Heart left ventricle (tissue), 16 donors: ENCODE measurements at places on chromosomes 4 and X. TPM values are rescaled to one million over a fixed set of nuclear protein-coding genes. Genes with fewer than 3 reads are reported as not detected.

- no peaks in the 10 kb centered on the region for H3K36me3 ChIP-seq
- no peaks in the 10 kb centered on the region for H3K27me3 ChIP-seq
- no peak for DNase-seq
- no peak overlapping the region for H3K4me3 ChIP-seq
Observed at GRCh38 chr4:109026588-109026987, 263.7 kb upstream of the ETNPPL start.

DNA sequence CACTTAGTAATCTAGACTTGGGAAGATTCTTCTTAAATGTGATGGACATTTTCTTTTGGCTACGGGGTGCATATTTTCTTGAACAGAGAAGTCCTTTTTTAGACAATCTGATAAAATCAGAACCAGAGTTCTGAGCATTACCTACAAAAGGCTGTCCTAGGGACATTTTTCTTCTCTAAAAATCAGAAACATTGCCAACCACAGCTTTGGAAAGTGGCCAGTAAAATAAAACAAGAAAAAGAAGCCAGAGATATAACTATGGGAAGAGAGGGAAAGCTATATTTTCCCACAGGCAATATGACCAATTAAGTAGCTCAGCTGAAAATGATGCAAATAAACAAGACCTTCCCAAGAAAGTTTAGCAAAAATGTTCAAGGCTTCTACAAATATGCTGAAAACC, 55.9 kb downstream of the MXRA5 start:
- no peak overlapping the region for H3K27ac ChIP-seq
- DNase-seq, result no peak
- H3K4me1 ChIP-seq, result no peaks in the 10 kb centered on the region
- H3K36me3 ChIP-seq, result no peaks in the 10 kb centered on the region
- no peaks in the 10 kb centered on the region for H3K27me3 ChIP-seq
- no peak overlapping the region for H3K4me3 ChIP-seq

- H3K27ac ChIP-seq, result no peak overlapping the region
- no peak overlapping the region for H3K4me3 ChIP-seq
- no peaks in the 10 kb centered on the region for H3K36me3 ChIP-seq
- H3K4me1 ChIP-seq, result no peaks in the 10 kb centered on the region
- no peak for DNase-seq
Observed at GRCh38 chrX:15512401-15512965, 11.9 kb downstream of the BMX start.

GRCh38 chrX:118976599-118977340, 2.4 kb downstream of the LONRF3 start:
- H3K4me1 ChIP-seq, result no peaks in the 10 kb centered on the region
- peak overlapping the region; percentile 36 for H3K4me3 ChIP-seq
- H3K36me3 ChIP-seq, result no peaks in the 10 kb centered on the region
- H3K27ac ChIP-seq, result peak overlapping the region; percentile 58
- H3K27me3 ChIP-seq, result no peaks in the 10 kb centered on the region

GRCh38 chrX:39944416-39944815, 153.3 kb downstream of the BCOR start:
- H3K27me3 ChIP-seq, result no peaks in the 10 kb centered on the region
- no peak for DNase-seq
- H3K36me3 ChIP-seq, result no peaks in the 10 kb centered on the region

DNA sequence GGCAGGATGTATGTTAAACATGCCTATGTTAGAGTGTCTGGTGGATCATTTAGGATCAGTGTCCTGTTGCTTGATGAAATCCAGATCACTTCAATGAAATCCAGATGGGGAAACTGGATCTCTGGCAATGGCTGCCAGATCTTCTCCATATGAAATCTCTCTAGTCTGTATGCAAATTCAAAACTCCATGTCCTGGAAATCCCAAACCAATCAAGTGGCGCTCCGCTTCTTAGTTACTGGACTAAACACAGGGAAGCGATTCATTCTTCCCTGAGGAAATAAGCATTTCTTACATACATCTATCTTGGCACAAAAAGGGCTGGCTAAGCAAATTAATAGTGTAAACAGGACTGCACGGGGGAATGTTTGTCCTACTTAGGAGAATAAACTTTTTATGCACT, 94.9 kb downstream of the HDAC8 start:
- no peak overlapping the region for H3K4me3 ChIP-seq
- H3K4me1 ChIP-seq, result no peaks in the 10 kb centered on the region
- no peak overlapping the region for H3K27ac ChIP-seq
- peaks cover 7% of the 10 kb centered on the region for H3K27me3 ChIP-seq
- H3K36me3 ChIP-seq, result no peaks in the 10 kb centered on the region

GRCh38 chr4:949656-950055, 17.4 kb downstream of the TMEM175 start:
- peaks cover 10% of the 10 kb centered on the region for H3K36me3 ChIP-seq
- H3K4me3 ChIP-seq, result no peak overlapping the region
- no peak overlapping the region for H3K27ac ChIP-seq
- no peaks in the 10 kb centered on the region for H3K27me3 ChIP-seq
- DNase-seq, result no peak

- no peak overlapping the region for H3K4me3 ChIP-seq
- no peaks in the 10 kb centered on the region for H3K27me3 ChIP-seq
- no peak overlapping the region for H3K27ac ChIP-seq
- peaks cover 15% of the 10 kb centered on the region for H3K4me1 ChIP-seq
- DNase-seq, result no peak
- H3K36me3 ChIP-seq, result no peaks in the 10 kb centered on the region
Observed at GRCh38 chr4:54058171-54058570, 6.2 kb downstream of the CHIC2 start.

DNA sequence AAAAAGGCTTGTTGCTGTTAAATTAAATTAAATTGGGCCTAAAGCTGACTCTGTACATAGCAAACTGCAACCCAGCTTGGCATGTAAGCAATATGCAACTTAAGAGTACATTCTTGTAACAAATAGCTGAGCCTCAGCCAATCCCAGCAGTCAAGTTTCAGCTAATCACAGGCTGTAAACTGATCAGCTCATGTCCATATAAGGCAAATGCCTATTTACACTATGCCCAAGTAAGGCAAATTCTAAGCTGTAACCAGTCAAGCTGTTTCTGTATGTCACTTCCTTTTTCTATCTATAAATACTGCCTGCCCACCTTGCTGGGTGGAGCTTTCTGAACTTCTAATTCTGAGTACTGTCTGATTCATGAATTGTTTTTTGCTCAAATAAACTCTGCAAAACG, 429.1 kb upstream of the FTHL17 start:
- H3K4me3 ChIP-seq, result no peak overlapping the region
- no peak overlapping the region for H3K27ac ChIP-seq
- no peaks in the 10 kb centered on the region for H3K27me3 ChIP-seq
- no peaks in the 10 kb centered on the region for H3K4me1 ChIP-seq
- no peak for DNase-seq

GRCh38 chr4:143424276-143424675, 87.6 kb downstream of the GAB1 start:
- no peaks in the 10 kb centered on the region for H3K36me3 ChIP-seq
- DNase-seq, result no peak

DNA sequence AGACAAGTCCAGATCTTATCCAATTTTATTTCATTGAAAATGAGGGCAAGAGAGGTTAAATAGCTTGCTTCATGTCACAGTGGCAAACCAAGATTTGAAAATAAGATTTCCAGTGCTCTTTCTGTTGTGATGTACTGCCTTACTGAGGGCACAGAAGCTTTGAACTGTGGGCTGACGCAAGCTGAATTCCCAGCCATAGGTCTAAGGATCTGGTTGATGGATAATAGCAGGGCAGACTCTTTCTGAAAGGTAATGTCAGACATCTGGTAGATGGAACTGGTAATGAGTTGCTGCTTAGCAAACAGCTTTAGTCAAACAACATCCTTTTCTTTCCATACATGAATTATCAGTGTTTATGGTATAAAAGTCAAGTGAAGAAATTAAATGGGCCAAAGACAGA, 193.9 kb upstream of the RASGEF1B start:
- no peak overlapping the region for H3K27ac ChIP-seq
- DNase-seq, result no peak
- H3K4me1 ChIP-seq, result no peaks in the 10 kb centered on the region

DNA sequence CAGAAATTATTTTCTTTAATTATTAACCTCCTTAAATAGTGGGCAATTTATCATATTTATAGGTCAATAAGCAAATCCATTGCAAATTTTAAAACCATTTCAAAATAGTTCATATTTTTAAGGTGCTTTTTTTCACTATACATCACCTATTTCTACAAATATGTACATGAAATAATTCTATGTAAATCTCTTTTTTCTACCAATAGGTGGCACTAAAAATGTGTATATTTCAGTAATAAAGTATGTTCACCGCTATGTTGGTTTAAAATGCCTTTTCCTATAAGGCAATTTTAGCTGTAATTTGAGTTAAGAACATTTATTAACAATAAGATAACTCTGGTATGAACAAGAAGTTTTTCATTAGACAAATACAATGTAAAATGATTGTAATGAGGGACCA, 672.2 kb downstream of the KCTD8 start:
- DNase-seq, result no peak
- H3K27ac ChIP-seq, result no peak overlapping the region
- no peaks in the 10 kb centered on the region for H3K4me1 ChIP-seq
- H3K4me3 ChIP-seq, result no peak overlapping the region

GRCh38 chr4:48375651-48376304, 34.4 kb downstream of the SLAIN2 start:
- H3K27me3 ChIP-seq, result no peaks in the 10 kb centered on the region
- no peak overlapping the region for H3K4me3 ChIP-seq
- H3K36me3 ChIP-seq, result no peaks in the 10 kb centered on the region
- no peaks in the 10 kb centered on the region for H3K4me1 ChIP-seq
- no peak overlapping the region for H3K27ac ChIP-seq

DNA sequence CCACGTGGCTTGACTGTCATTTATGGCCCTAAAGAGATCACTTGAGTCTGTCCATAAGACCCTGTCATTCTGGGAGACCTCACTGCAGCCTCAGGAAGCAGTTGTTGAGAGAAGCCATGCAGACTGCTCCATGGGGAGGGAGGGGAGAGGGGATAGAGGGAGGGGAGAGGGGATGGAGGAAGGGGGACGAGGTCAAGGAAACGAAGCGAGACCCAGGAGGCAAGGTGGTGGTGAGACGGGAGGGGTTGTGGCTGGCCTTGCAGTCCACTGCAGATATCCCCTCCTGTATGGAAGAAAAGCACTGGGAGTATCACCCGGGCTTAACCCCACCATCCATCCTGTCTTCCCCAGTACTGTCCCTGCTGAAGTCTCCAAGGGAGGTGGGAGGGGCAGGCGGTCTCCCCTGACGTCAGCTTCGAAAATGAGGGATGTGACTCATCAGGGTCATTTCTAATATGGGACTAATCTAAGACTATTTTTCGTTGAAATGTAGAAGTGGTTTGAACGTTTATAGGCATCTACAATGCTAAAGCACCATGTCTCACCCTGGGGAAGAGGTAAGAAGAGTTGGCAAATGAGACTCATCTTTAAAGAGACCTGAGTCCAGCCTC, 5.6 kb downstream of the TMEM255A start:
- DNase-seq, result no peak
- no peak overlapping the region for H3K4me3 ChIP-seq
- peaks cover 43% of the 10 kb centered on the region for H3K27me3 ChIP-seq
- H3K27ac ChIP-seq, result no peak overlapping the region
- H3K4me1 ChIP-seq, result no peaks in the 10 kb centered on the region

DNA sequence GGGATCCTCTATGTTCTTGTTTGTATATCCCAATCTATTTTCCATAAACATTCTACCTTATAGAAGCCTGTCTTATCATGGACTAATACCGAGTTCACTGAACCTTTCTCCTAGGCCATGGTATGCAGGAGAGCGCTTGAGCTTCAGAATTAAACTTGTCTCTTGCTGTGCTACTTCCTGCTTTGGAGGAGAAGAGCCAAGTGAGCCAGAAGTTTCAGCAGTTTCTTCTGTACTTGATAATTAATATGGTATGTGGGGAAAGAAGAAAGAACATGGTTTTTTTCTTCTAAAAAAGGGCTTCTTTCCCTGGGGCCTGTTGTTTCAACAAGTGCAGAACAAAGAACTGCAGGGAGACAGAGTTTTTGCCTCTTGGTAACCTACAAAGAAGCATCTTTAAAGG, 172.8 kb downstream of the ATG4A start:
- no peaks in the 10 kb centered on the region for H3K27me3 ChIP-seq
- H3K36me3 ChIP-seq, result no peaks in the 10 kb centered on the region

- DNase-seq, result no peak
- H3K36me3 ChIP-seq, result no peaks in the 10 kb centered on the region
- no peak overlapping the region for H3K4me3 ChIP-seq
Observed at GRCh38 chr4:109294006-109294405, 8.5 kb downstream of the COL25A1 start.

GRCh38 chrX:151694661-151695582, at the start of gene PRRG3:
TSS of gene PRRG3 (plus strand) at chrX:151695458. CDS start at chrX:151698815, 3,357 bp downstream.
- H3K4me3 ChIP-seq, result peak within 1 kb of the TSS; percentile 54
- no peaks in the 10 kb centered on the region for H3K4me1 ChIP-seq
- DNase-seq, result no peak
- H3K36me3 ChIP-seq, result no peaks in the 10 kb centered on the region
- H3K27ac ChIP-seq, result no peak within 1 kb of the TSS

OFD1 gene
- 12.4 TPM for total RNA-seq

POU3F4 gene
- not detected for total RNA-seq

ESX1 gene
- total RNA-seq, result not detected

CXCL1 gene
- 1.4 TPM for total RNA-seq

CTAG1B gene
- not detected for total RNA-seq

MAP3K15 gene
- not detected for total RNA-seq

RPA4 gene
- total RNA-seq, result 0.17 TPM

SYTL4 gene
- 2.6 TPM for total RNA-seq

TLR3 gene
- 1.8 TPM for total RNA-seq

STBD1 gene
- total RNA-seq, result 48.6 TPM

PRDM8 gene
- total RNA-seq, result 1.5 TPM

GPR82 gene
- 0.08 TPM for total RNA-seq

HPGD gene
- 4.7 TPM for total RNA-seq

SLIT2 gene
- total RNA-seq, result 6.0 TPM

AWAT1 gene
- total RNA-seq, result not detected

LRP2BP gene
- 1.3 TPM for total RNA-seq

XK gene
- total RNA-seq, result 15.3 TPM

DHRSX gene
- total RNA-seq, result 28.7 TPM
